ENCODE measurements at places on chromosomes 7 and 10.

DNA sequence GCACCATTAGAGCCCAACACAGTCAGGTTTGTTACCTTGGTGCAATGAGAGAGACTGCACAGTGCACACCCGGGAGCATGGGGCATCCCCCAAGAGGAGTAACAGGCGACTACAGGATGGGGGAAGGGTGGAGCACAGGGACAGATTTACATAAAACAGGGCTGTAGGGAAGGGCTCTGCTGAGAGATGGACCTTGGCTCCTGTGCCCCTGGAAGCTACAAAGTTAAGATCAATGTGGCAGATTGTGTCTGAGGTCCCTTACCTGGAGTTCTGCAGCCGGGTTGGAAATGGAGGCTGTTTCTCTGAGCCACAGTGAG is 13.7 kb upstream of the SLC18A3 start:
- no peak for DNase-seq

GRCh38 chr7:32266932-32267475 is 196.8 kb upstream of the PDE1C start:
- no peak for DNase-seq

DNA sequence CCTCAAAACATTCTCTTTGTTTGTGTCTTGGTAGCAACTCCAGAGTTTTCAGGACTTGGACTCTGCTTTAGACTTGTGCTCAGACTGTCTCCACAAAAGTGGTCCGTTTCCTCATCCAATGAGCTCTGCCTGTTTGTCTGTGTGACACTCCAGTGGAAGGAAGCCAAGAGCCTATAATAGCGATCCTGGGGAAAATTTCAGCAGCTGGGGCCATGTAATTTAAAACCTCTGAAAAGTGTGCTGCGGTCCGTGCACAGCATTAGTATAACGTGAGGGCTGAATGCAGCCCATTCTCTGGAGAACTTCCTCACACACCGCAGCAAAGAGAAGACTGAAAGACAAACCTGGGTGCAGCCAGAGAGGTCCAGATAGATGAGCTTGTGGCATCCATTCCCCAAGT is at the start of gene LRRC17:
Gene LRRC17 (plus strand): TSS at position 259 of the 400 bp plus-strand sequence. CDS start 20,914 bp downstream, outside the sequence.
- no peak for DNase-seq

- peak; percentile 44 for DNase-seq
These were observed 76.6 kb downstream of the PTPRE start for GRCh38 chr10:127983344-127984100.

DNA sequence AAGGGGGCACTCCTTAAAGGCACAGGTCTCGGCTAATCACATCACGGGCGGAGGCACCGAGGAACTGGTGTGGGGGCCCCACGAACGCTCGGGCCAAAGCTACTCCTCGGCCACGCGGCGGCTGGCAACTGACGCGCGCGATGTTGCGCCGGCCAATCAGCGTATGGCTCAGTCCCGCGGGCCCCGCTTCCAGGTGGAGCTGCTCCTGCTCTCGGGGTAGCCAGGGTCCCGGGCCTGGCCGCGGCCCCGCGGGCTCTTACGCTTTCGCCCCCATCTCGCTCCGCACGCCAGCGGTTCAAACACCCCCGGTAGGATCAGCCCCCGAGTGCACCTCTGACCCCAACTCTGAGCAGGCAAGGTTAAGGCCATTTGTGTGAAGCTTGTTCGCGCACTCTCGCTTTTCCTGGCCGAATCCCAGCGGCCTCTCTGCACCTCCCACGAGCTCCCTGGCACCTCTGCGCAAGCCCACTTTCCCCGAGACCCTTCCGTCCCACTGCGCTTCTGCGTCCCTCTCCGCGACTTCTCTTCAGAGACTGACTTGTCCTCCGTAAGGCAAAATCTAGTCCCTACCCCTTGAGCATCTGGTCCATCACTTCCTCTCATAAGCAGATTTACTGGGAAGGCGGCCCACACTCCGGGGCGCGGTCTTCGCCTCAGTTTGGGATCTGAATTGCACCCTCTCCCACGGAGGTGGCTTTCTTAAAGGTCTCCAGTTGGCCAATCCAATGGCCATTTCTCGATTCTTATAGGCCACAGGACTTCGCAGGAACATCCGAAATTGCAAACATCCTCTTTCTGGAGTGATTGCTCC is 200.9 kb upstream of the TBX20 start:
- DNase-seq, result no peak

- DNase-seq, result no peak
These were observed 305.9 kb downstream of the GATA3 start for GRCh38 chr10:8360365-8360764.

GRCh38 chr7:127391591-127392181 is 822 bp downstream of the ZNF800 start:
- no peak for DNase-seq

DNA sequence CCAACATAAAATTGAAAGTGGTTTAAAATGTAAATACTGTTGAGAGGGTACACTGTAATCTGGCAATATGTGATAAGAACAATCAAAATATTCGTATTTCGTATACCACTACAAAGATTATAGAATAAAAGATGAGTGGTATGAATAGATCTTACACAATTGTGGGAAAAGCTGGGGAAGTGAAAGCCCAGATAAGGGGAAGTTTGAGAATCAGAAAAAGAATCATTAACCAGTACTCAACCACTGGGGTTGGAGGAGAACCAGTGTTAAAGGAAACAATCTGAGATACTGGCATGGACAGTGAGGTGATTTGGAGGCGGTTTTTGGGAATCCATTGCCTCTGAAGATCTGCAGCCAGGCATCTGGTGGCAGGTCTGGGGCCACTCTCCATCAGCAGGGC is 59.7 kb upstream of the CDK14 start:
- no peak for DNase-seq

DNA sequence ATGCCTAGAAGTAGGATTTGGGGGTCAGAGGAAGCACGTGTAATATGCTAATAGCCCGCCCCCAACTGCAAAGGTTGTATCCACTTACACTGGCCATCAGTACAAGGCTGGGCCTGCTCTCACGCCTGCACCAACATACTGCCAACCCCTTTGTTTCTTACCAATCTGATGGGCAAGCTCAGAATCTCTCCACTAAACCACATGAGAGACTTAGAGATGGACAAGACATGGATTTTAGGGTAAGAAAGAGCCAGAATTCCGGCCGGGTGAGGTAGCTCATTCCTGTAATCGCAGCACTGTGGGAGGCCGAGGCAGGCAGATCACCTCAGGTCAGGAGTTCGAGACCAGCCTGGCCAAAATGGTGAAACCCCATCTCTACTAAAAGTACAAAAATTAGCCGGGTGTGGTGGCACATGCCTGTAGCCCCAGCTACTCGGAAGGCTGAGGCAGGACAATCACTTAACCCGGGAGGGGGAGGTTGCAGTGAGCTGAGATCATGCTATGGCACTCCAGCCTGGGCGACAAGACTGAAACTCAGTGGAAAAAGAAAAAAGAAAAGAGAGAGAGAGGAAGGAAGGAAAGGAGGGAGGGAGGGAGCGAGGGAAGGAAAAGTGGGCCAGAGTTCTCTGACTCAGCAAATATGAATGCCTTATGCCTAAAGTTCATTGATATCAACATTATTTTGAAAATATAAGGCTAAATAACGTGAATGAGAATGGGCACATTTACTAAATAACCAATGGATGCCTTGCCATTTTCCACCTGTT is 162.2 kb downstream of the SLIT1 start:
- no peak for DNase-seq

- no peak for DNase-seq
These were observed 191.0 kb upstream of the BET1 start for GRCh38 chr7:94195201-94195600.

GRCh38 chr7:112252141-112252540 is 45.6 kb downstream of the ZNF277 start:
- no peak for DNase-seq

- DNase-seq, result no peak
These were observed 66.5 kb downstream of the BICC1 start for GRCh38 chr10:58579011-58579655.

DNA sequence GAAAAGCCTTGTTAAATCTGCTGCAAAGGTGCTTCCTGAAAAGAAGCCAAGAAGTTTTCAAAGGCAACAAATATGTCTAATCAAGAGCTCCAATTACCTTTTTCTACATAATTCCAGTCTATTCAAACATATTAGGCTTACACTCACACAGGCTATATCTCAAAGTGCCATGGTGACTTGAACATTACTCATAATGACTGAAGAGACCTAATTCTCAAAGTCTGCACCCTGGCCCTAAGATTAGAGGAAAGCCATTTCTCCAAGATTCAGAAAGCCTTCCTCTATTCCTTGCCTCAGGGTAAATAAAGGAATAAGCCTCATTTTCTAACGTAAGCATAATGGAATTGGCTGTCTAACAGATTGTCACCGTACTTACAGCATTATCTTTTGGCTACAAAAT is 78.3 kb upstream of the THSD7A start:
- no peak for DNase-seq

GRCh38 chr10:17151716-17152115 is 22.1 kb upstream of the CUBN start:
- no peak for DNase-seq

GRCh38 chr10:70673929-70674559 is 1.7 kb downstream of the ADAMTS14 start:
- DNase-seq, result no peak

GRCh38 chr10:74342991-74343390 is 192.0 kb downstream of the ADK start:
- no peak for DNase-seq

DNA sequence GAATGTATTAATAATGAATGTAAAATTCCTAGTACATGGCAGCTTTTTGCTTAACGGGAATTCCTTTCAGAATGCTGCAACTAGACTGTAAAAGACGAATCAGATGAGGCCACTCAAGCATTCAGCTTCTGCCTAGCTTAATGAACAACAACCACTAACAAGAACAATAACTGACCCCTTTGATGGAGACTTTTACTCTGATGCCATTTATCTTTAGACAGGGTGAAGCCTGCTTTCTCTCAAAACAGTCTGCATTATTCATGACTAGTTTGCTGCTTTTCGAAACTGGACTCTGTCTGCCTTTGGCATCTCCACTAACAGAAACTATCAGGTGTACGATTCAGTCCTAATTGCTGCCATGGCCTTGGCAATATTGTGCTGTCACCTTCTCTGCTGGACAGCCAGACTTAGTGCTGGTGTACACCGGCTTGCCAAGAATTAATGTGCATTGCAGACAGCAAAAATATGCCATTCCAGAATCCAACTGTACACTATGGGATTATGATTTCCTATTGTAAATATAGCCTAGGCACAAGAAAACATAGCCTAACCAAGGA is 295.5 kb upstream of the CDC14C start:
- DNase-seq, result no peak

GRCh38 chr7:116328161-116328560 is 117.8 kb downstream of the TES start:
- no peak for DNase-seq

- DNase-seq, result no peak
These were observed 1288.5 kb downstream of the GATA3 start for GRCh38 chr10:9342885-9343570.

- DNase-seq, result no peak
These were observed 59.4 kb upstream of the FRMD4A start for GRCh38 chr10:14389981-14390590.

- no peak for DNase-seq
These were observed 55.4 kb downstream of the TNS3 start for GRCh38 chr7:47526466-47526865.

DNA sequence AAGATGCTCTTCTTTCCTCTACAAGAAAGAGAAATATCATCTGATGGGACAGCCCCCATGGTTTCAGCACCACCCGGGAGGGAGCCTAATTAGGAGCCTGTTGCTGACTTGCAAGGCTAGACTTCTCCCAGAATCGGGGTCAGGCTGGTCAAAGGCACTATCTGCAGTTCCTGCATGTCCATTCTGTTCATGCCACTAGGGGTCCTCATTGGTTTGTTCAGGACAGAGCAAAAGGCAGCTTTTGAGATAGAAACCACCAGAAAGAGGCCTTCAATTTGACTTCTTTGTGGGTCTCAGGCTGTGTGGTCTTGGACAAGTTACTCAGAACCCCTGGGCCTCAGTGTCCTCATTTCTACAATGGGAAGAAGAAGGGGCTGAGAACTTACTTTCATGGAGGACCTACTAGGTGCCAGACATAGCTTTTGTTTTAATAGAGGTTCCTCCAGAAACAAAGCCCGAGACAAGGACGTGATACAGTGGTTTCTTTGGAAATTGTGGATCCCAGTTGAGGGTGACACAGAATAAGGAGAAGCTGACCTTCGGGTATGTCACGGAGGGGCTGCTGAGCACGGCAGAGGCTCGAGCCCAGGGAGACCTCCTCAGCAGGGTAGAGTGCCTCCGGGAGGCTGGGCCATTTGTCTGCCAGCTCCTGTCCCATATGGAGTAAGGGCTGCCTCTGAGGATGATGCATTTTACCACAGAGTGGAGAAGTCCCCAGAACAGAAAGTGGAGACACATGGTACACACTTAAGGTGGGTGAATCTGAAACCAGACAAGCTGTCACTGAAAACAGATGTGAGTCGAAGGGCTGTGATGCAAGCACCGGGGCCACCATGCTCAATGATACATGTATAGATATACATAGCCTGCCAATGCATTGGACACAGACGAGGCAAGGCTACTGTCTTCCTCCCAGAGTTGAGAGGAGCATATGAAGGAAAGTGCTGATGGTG is 33.1 kb upstream of the NEUROD6 start:
- DNase-seq, result no peak

- no peak for DNase-seq
These were observed 107.2 kb upstream of the MKI67 start for GRCh38 chr10:128233422-128233821.

DNA sequence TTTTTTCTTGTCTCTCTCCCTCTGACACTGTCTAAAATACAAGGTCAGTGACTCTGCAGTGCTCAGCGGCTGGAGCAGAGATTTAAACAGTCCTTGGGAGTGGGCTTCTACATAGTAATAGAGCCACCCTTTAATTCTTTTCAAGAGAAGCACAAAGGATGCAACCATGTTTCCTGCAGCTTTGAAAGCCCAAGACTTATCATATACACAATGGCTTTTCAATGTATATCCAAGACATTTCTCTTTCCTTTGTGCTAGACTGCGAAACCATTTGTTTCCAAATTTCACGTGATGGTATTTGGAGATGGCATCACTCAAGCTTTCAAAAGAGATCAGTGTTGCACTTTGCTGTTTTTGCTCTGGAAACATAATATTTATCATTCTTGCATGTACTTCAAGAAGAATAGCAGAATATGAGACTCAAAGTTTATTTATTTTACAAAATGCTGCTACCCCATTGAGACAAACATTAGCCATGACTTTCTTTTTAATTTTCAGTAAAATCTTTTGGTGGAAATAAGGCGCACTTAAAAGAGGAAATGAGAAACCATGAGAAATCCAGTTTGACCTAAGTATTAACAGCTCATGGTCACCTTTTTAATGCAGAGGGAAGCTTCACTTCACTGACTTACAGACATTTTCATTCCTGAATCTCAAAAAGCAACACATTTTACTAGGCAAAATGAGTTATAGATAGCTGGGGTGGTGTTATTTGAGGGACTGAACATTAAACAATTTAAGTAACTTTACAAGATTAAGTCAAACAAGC is 76.6 kb downstream of the SEMA3C start:
- no peak for DNase-seq

- no peak for DNase-seq
These were observed 19.8 kb upstream of the TSPAN12 start for GRCh38 chr7:120877701-120878100.
